ENCODE measurements at places on chromosomes 2 and 18. TPM values are rescaled to one million over a fixed set of nuclear protein-coding genes. Genes with fewer than 3 reads are reported as not detected.

The SNTG2 gene
- polyA plus RNA-seq: not detected

The CYP20A1 gene
- 11.6 TPM for polyA plus RNA-seq

The PLCD4 gene
- polyA plus RNA-seq: 30.4 TPM

The TDRD15 gene
- polyA plus RNA-seq: not detected

The CCDC85A gene
- 0.65 TPM for polyA plus RNA-seq

The RTKN gene
- 95.6 TPM for polyA plus RNA-seq

The CTLA4 gene
- 0.22 TPM for polyA plus RNA-seq

The TTL gene
- polyA plus RNA-seq: 11.1 TPM

The CYP27A1 gene
- polyA plus RNA-seq: 43.3 TPM

The TRPM8 gene
- polyA plus RNA-seq: not detected

The WDR43 gene
- 9.6 TPM for polyA plus RNA-seq

The C2orf72 gene
- 2.6 TPM for polyA plus RNA-seq

The COL4A3 gene
- 20.8 TPM for polyA plus RNA-seq

The INHBB gene
- 0.49 TPM for polyA plus RNA-seq

The ABCB11 gene
- polyA plus RNA-seq: not detected

The KDSR gene
- polyA plus RNA-seq: 22.5 TPM

The CLEC4F gene
- polyA plus RNA-seq: not detected

The SPEG gene
- 13.1 TPM for polyA plus RNA-seq

The VPS54 gene
- polyA plus RNA-seq: 17.4 TPM

The CDH2 gene
- 6.3 TPM for polyA plus RNA-seq

The PAX3 gene
- not detected for polyA plus RNA-seq

The TCF23 gene
- not detected for polyA plus RNA-seq

The PLGLB1 gene
- polyA plus RNA-seq: 3.3 TPM

The SFTPB gene
- polyA plus RNA-seq: 0.92 TPM

The MRO gene
- 6.9 TPM for polyA plus RNA-seq

The ZRANB3 gene
- 3.6 TPM for polyA plus RNA-seq

The ZC3H6 gene
- polyA plus RNA-seq: 1.4 TPM

The MBD5 gene
- 6.9 TPM for polyA plus RNA-seq

The TNFAIP6 gene
- 0.28 TPM for polyA plus RNA-seq

The COLEC12 gene
- 1.3 TPM for polyA plus RNA-seq

The GPR39 gene
- 4.9 TPM for polyA plus RNA-seq

The HADHA gene
- 171 TPM for polyA plus RNA-seq

The TMEM247 gene
- polyA plus RNA-seq: not detected

The CASP10 gene
- polyA plus RNA-seq: 4.5 TPM

The DSC3 gene
- not detected for polyA plus RNA-seq

The NGEF gene
- polyA plus RNA-seq: 5.3 TPM

The UGT1A3 gene
- 0.47 TPM for polyA plus RNA-seq

The TTN gene
- 0.02 TPM for polyA plus RNA-seq
